ENCODE measurements at places on chromosomes 12 and 14.

- no peak for DNase-seq
Observed at GRCh38 chr14:52121441-52121840, 52.6 kb upstream of the NID2 start.

GRCh38 chr14:72573725-72574417, 320.0 kb downstream of the DPF3 start:
- DNase-seq: no peak

DNA sequence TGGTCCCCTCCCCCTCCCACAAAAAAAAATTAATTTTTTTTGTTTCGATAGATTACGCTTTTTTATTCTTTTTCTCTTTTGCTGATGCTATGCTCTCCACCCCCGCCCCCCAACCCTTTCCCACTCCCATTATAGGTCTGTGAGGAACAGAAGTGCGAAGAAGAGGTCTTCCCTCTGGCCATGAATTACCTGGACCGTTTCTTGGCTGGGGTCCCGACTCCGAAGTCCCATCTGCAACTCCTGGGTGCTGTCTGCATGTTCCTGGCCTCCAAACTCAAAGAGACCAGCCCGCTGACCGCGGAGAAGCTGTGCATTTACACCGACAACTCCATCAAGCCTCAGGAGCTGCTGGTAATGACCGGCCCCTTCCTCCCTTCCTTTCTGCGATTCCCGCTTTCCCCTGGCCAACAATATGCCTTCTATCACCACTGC, 2.3 kb downstream of the CCND2 start:
- no peak for DNase-seq

GRCh38 chr14:22849212-22849819, 12.9 kb downstream of the MMP14 start:
- no peak for DNase-seq

GRCh38 chr12:93441081-93441616, 598 bp downstream of the UBE2N start:
- no peak for DNase-seq

DNA sequence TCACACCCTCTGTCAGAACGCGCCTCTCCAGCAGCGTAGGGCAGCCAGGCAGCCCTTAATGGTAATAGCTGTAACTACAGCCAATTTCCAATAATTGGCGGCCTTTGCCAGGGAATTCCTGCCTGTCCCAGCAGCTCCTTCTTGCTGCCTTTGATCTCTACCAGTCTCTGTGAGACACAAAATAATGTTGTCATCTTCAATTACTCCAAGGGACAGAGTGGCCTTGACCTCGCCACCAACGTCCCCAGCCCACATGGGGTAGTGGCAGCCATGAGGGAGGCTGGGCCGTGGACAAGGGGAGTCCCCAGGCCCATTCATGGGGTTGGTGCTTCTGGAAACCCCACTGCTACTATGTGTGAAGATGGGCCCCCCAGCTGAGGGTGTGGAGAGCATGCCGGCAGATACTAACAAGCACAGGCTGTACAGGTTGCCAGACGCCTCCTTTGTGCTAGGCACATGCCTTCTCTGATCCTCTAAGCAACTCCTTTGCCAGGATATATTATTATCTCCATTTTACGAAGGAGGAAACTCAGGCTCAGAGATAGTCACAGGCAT, 17.4 kb upstream of the CLMN start:
- DNase-seq: no peak

- DNase-seq: no peak
Observed at GRCh38 chr14:105201156-105201924, 20.2 kb upstream of the NUDT14 start.

DNA sequence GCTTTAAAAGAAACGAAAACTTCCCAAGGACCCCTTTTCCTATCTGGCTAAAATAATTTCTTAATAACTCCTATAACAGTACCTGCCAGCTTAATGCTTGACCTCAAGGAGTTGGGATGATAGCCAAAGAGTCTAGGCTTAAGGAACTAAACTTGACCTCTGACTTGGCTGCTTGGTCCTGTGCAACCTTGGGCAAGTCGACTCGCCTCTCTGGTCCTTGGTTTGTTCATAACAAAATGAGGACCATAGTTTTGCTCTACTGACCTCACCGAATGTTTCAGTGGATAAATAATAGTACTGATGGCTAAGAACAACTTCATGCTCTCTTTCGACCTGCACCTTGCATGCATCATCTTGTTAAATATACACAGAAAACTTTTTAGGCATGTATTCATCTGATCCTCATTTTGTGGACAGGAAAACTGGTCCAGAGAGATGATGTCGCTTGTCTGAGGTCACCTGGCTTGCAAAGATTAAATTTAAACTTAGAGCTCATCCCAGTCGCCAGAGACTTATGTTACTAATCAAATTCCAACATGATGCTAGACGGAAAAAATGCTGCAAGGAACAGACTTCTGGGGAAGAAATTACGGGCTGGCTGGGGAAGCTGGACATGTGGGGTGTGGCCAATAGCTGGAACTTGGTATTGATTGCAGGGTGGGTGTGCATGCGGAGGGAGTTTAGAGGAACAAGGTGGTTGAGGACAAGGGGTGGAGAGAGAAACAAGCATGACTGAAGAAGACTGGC, 38.0 kb upstream of the WSCD2 start:
- DNase-seq: no peak

GRCh38 chr14:23941669-23942068, 11.9 kb upstream of the DHRS4 start:
- DNase-seq: no peak

- no peak for DNase-seq
Observed at GRCh38 chr12:60263161-60263560, 667.3 kb downstream of the SLC16A7 start.

- DNase-seq: no peak
Observed at GRCh38 chr12:125284945-125285685, 219.9 kb downstream of the AACS start.

DNA sequence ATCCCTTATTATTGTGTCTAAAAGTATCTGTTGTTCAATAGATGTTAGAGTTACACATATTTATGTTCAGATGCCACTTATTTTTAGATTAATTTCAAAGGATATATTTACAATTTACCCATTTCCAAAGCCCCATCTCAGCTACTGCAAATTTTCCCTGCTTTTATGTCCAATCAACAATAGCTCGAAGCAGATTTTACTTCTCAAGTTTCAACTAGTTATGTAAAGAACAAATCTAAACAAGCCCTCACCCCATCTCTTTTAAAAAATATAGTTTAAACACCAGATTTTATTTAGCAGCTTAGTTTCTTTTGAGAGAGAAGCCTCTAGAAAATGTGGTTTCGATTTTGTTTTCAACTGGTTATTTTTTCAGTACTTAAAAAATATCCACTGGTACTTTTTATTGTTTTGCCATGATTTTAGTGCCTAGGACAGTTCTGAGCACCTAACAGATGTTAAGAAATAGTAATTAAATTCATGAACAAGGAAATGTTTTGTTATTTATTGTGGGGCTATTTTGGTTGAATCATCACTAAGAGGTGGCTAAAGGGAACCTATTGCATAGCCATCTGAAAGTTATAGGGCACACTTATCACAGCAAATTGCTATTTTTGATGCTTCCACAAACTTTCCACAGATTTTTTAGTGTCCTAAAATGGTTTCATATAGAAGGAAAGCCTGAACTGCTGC, 96.2 kb upstream of the BMP4 start:
- DNase-seq: no peak

- DNase-seq: no peak
Observed at GRCh38 chr12:51868821-51869495, 18.9 kb upstream of the ANKRD33 start.

DNA sequence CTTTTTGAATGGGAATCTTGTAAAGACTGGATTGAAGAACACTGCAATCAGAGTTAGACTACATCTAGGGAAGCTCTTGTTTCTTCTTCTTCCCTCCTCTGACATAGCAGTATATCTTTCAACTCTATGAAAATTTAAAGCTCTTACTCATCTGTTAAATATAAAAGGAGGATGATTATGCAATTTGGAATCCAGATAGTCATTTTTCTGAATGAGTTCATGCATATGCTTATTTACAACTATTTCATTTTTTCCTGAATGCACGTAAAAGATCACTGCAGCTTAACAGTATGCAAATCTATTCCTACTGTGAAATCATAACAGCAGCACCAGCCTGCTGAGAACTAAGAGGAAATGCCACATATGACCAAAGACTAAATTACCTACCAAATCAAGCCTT, 133.5 kb upstream of the TMCC3 start:
- DNase-seq: no peak

DNA sequence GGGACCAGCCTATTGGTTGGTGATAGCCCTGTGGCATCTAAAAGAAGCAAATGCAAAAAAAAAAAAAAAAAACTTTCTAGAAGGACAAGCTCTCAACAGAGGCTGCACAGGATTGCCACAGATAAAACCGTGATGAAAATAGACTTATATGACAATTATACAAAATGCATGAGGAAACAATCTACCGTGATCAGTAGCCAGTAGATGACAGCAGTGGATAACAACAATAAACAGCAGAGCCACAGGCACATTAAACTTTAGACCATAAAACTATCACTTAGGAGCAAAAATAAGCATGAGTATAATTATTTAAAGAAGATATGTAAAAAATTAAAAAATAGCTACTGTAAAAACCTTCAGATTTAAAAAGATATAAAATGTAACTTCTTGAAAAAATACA, 183.5 kb upstream of the ABCD2 start:
- DNase-seq: no peak

- no peak for DNase-seq
Observed at GRCh38 chr12:11743423-11744409, 94.2 kb downstream of the ETV6 start.

- no peak for DNase-seq
Observed at GRCh38 chr12:116420227-116420880, 138.8 kb upstream of the MAP1LC3B2 start.

DNA sequence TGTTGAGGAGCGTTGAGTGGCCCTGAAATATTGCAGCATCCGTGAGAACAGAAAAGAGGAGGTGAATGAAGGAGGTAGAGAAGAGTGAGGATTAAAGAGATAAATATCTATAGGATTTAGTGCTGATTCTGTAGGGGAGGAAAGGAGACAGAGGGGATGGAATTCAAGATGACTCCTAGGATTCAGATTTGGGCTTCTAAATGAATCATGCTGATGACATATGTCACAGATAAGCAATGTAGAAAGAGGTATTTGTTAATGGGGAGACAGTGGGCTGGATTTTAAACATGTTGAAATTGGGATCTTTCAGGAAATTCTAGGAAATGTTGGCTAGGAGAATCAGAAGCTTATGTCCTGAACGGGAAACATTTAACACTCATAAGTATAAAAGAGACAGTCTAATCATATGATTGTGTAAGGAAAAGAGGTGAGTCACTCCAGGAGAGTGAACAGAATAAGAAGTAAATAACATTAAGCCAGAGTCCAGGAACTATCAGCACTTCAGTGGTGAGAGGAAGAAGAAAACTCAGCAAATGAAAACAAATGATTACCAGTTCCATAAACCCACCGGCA, 58.1 kb upstream of the DIO2 start:
- no peak for DNase-seq

- no peak for DNase-seq
Observed at GRCh38 chr12:51217133-51217967, 512 bp downstream of the POU6F1 start.

- DNase-seq: no peak
Observed at GRCh38 chr12:110198386-110198785, 74.2 kb downstream of the IFT81 start.

DNA sequence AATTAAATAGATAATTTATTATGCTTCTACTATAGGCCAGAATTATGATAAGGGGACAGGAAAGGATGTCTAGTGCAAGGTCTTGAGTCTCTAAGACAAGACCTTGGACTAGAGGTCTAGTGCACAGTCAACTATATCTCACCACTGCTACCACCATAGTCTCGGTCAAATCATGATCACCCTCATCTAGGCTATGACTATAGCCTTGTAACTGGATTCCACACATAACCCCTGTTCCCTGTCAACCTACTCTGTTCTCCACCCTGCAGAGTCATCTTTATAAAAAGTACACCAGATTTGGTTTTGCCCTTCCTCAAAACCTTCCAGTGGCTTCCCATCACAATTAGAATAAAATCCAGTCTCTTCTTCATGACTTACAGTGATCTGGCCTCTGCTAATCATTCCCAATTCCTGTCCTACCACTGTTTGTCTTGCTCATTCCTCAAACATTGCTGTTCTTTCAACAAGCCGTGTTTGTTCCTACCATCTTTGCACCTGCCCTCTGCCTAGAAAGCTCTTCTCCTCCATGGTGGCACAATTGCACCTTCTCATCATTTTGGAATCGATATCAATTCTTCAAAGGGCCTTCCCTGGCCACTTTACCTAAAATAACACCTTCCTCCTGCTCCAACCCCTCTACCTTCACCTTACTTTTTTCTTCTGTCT, 169.4 kb downstream of the FOXN3 start:
- no peak for DNase-seq

DNA sequence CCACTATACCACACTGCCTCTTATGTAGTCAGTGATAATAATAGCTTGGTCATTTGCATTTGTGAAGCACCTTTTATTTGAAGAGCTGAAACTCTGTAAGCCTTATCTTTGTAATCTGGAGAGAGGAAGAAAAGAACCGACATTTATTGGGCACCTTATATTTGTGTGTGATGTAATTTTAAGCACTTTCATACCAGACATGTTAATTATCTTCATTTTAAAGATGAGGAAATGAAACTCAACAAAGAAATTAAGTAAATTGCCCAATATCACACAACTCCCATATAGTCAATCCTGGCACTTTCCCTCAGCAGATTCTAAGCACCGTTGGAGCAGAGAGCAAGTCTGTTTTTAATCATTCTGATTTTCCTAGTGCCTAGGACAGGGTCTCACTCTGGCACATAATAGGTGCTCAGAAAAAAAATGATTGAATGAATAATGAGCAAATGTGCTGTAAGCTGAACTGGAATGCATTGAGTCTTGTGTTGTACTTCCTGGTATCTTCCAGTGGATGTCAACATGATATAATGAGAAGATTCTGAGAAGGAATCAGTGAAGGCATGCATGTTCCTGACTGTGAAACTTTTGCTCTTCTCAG, 418.9 kb downstream of the ZFP36L1 start:
- DNase-seq: no peak

- no peak for DNase-seq
Observed at GRCh38 chr12:45933504-45933903, 56.9 kb downstream of the SCAF11 start.

DNA sequence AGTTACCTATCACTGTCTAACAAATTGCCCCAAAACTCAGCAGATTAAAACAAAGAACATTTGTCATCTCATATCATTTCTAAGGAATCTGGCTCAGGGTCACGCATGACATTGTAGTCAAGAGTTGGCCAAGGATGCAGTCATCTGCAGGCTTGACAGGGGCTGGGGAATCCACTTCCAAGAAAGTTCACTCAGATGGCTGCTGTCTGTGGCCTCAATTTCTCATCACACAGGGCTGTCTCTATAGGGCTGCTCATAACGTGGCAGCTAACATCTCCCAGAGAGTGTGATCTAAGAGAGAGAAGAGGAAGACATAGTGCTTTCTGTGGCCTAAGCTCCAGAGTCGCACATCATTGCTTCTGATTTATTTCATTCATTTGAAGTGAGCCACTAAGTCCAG, 17.0 kb upstream of the IL22 start:
- DNase-seq: no peak

GRCh38 chr12:75859868-75860267, 171.7 kb downstream of the PHLDA1 start:
- DNase-seq: no peak

Measured in pulmonary artery endothelial cell (primary cell).